SHP77 treated with DMSO at 0.1 percent for 48 hours (cell line): ENCODE measurements at places on chromosomes 12 and 14.

DNA sequence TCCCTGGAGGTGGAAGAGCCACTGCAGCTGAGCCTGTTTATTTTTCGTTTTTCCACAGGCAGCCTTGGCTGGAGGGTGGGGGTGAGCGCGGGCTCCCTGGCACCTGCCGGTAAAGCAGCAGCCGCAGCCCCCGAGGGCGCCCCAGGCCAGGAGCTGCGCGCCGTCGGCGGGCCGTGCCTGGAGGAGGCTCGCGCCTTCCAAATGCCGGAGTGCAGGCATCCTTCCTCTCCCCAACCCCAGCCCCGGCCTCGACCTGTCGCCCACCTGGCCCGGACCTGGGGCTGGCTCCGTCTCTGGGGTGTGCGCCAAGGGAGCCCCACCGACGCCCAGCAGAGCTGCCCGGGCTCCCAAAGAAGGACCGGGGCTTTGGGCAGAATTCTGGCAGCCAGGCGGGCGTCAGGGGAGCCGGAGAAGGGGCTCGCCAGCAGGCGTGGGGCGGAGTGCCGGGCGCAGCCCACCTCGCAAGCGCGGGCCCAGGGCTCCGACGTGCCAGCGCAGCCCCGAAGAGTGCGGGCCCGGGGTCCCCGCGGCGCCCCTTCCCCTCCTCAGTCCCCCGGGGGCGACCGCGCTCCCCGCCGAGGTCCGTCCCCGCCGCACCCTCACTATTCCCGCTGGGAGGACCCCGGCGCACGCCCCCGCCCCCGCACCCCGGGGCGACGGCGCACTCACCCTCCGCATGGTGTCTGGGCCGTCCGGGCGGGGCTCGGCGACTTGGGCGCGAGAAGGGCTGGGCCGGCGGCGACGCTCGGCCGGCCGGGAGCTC lies 130.3 kb downstream of the NDUFA12 start:
- no peak for DNase-seq

- DNase-seq: no peak
Measured at GRCh38 chr14:99892406-99892805, 99.2 kb downstream of the EML1 start.

- DNase-seq: no peak
Measured at GRCh38 chr14:39974036-39974435, 541.8 kb upstream of the FBXO33 start.

DNA sequence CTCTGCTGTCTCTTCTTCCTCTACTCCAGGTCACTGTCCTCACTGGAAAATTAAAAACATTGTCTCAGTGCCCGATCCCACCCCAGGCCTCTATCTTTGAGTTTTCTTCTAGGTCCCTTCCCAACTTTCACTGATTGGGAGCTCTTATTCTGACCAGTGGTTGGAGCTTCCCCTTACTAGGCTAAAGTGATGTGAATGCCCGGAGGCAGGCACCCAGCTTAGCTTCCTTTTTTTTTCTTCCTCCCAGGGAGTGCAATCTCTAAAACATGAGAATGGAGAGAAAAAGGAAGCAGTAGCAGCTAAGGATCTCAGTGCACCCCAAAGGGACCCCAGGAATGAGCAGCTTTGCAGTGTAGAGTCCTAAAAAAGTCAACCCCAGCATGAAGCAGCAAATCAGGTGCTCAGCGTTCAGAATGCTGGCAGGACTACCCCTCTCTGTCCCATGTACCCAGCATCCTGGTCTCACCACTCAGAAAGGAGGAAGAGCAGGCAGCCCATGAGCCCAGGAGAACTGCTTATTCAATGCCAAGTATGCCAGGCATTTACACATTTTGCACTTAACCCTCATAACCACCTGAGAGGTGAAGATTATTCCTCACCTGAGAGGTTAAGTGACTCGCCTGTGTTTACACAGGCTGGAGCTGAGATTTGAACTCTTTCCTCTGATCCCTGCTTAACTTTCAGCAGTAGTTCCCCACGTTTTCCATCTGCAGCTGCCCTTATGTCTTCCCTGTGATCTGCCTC lies 146.2 kb upstream of the PWP1 start:
- DNase-seq: no peak

GRCh38 chr12:116599285-116600136 lies 40.3 kb downstream of the MAP1LC3B2 start:
- DNase-seq: peak; percentile 59

GRCh38 chr12:31317471-31318395 lies 8.2 kb downstream of the SINHCAF start:
- DNase-seq: no peak

GRCh38 chr14:22375321-22375930 lies 213.6 kb downstream of the DAD1 start:
- peak; percentile 52 for DNase-seq
